ENCODE measurements at places on chromosomes 4 and X.

- DNase-seq, result no peak
These were observed 32.1 kb downstream of the IRF2 start for GRCh38 chr4:184442314-184442635.

GRCh38 chrX:7134981-7135380, 12.5 kb upstream of the STS start:
- no peak for DNase-seq

GRCh38 chr4:56871371-56871866, 36.3 kb upstream of the REST start:
- DNase-seq, result peak; percentile 53

GRCh38 chr4:12319765-12320164, 891.1 kb upstream of the HS3ST1 start:
- DNase-seq, result no peak

- DNase-seq, result no peak
These were observed 3.8 kb downstream of the CD99 start for GRCh38 chrX:2694914-2695267.

DNA sequence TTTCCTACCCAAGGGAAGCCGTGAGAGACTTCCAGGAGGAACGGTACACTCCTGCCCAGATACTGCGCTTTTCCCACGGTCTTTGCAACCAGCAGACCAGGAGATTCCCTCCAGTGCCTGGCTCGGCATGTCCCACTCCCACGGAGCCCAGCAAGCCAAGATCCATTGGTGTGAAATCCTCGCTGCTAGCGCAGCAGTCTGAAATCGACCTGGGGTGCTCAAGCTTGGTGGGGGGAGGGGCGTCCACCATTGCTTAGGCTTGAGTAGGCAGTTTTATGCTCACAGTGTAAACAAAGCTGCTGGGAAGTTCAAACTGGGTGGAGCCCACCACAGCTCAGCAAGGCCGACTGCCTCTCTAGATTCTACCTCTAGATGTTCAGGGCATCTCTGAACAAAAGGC, 284.8 kb upstream of the FGF13 start:
- DNase-seq, result no peak

- DNase-seq, result no peak
These were observed 75.2 kb downstream of the COQ2 start for GRCh38 chr4:83209419-83209818.

GRCh38 chrX:21166272-21166982, 207.8 kb upstream of the CNKSR2 start:
- no peak for DNase-seq

GRCh38 chrX:95885074-95885473, 799.6 kb upstream of the DIAPH2 start:
- no peak for DNase-seq

GRCh38 chrX:15073313-15073712, 196.6 kb downstream of the ASB9 start:
- DNase-seq, result no peak

- no peak for DNase-seq
These were observed 79.0 kb downstream of the PDGFRA start for GRCh38 chr4:54308110-54308509.

DNA sequence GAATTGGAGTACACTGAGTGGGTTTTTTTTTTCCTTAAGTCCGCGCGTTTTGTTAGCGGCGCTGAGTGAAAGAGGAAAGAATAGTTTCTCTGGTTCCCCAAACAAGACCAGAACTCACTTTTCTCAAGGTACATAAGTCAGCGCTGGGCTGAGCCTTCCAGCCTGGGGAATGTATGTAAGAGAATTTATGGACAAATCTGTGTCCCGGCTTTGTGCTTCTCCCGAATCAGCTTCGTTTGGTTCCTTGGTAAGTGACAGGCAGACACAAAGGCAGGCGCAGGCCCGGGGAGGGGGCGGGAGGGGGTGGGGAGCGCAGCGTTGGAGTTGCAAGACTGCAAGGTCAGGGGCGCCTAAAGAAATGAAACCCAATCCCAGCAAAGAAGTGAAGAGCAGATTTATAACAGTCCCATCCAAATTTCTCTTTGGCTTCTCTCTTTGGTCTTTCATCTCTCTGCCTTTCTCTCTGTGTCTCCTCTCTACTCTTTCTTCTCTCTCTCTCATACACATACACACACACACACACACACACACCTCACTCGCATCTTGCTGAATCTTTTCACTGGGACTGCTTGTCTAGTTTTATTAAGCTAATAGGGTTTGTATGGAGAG, 981 bp downstream of the TET2 start:
- DNase-seq, result peak; percentile 65

- no peak for DNase-seq
These were observed 738.6 kb downstream of the TRAM1L1 start for GRCh38 chr4:116346750-116347149.

- DNase-seq, result no peak
These were observed 1.4 kb downstream of the CCNI start for GRCh38 chr4:77074381-77074831.

DNA sequence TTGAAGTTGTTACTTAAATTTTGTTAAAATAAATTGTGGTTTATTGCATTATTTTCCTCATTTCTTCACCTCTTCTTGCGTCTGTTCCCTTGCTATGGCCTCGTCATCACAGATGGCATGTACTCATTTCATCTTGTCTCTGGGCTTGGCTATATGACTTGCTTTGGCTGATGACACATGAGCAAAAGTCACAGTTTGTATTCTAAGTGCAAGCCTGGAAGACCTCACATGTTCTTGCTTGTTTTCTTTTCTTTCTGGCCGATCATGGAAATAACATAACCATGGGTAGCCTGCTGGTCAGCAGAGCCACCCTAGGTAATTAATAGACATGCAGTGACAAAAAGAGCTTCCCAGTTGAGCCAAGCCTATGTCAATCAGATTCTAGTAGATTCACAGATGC, 527.9 kb downstream of the SPRY1 start:
- no peak for DNase-seq

DNA sequence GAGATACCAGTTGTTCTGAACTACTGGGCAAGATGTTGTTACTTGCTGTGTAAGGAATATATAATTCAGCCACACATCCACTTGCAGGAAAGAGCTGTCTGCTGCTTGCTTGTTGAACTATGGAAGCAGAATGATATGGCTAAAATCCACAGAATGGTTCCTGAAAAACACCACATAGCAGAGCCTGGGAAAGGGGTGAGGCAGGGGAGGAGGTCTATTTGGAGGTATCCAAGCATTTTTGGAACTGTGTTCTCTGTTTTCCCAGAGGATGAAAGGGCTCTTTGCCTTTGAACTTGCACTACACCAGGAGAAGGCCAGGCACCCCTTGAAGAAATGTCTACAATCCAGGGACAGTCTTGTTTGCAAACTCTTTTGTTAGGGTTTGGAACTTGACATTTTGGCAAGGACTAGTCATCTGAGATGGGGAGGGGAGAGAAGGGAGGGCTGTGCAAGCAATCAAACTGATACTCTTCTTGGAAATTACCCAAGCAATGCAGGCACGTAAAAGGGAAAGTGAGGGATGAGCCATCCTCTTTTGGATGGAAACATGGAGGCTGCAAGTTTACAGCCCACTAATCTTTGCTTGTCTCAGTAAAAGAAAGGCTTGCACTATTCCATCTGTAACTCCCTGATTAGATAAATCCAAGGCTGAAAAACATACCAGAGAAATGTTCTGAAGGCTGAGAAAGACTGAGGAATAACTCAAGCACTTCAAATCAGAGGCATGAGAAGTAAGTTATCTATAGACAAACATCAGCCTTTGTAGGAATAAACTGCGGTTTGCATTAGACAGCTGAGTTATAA, 141.0 kb downstream of the TSPAN5 start:
- no peak for DNase-seq

- no peak for DNase-seq
These were observed 20.9 kb downstream of the HSD17B11 start for GRCh38 chr4:87370068-87370467.

GRCh38 chrX:131397891-131398290, 108.8 kb upstream of the IGSF1 start:
- peak; percentile 21 for DNase-seq

GRCh38 chr4:157882901-157883300, 289.9 kb downstream of the GASK1B start:
- no peak for DNase-seq

DNA sequence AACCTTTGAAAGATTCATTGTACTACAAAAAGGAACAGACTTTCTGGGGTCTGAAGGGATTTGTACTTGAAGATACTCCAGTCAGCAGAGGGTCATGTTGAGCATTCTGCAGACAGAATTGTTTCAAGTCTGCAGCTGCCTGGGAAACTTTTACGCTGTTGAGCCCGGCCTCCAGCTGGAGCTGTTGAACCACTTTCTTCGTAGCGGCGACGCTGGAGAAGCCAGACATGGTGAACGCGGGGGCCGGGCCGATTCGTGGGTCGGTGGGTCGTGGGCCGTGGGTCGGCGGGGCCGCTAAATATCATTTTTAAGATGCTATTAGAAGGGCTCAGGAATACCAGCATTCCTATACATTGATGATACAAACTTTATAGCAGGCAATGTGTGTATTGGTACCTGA, 12.0 kb upstream of the RTL9 start:
- no peak for DNase-seq
